ENCODE measurements at places on chromosomes 12 and 14.

- DNase-seq, result no peak
These were observed 6.6 kb downstream of the DCAF4 start for GRCh38 chr14:72932893-72933292.

DNA sequence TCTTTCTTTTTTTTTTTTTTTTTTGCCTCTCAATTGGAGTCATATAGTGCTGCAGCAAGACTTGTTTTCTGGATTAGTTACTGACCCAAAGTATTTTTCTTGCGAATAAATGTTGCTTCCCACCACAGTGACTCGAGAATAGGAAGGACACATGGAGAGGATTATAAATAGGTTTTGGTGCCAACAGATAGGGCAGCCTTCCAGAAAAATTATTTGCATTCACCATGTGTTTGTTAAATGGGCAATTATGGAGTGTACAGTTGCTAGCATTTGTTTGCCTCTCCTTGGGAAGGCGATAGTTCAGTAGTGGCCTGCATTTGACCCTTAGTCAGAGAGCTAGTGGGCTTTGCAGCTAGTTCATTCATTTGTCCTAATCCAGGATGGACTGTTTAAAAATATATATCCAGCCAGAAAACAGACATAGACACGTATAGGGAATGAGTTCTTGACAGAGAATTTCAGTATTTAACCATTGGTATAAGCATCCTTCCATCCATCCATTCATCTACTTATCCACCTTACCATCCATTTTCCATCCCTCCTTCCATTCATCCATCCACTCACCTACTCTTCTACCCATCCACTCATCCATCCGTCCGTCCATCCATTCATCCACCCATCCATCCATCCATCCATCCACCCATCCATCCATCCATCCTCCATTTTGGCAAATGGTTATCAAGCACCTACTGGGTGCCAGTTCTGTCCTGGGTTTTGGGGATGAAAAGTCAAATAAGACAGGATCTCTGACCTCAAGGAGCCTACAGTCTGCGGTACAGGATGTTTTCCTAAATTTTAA lies 67.5 kb downstream of the CHST11 start:
- no peak for DNase-seq

- DNase-seq, result no peak
These were observed 210.3 kb downstream of the TMTC2 start for GRCh38 chr12:82896979-82897378.

- DNase-seq, result no peak
These were observed 89.2 kb downstream of the CFAP54 start for GRCh38 chr12:96578526-96579125.

- DNase-seq, result no peak
These were observed 112.8 kb downstream of the DAD1 start for GRCh38 chr14:22476005-22476751.
